Activated CD4-positive, alpha-beta memory T cell treated with anti-CD3 and anti-CD28 coated beads for 36 hours (primary cell): ENCODE measurements at places on chromosomes 6 and 20. TPM values are rescaled to one million over a fixed set of nuclear protein-coding genes. Genes with fewer than 3 reads are reported as not detected.

ADGRF5 gene
- not detected for total RNA-seq

- no peak for DNase-seq
Observed at GRCh38 chr20:23201658-23202057, 115.5 kb upstream of the CD93 start.

DNA sequence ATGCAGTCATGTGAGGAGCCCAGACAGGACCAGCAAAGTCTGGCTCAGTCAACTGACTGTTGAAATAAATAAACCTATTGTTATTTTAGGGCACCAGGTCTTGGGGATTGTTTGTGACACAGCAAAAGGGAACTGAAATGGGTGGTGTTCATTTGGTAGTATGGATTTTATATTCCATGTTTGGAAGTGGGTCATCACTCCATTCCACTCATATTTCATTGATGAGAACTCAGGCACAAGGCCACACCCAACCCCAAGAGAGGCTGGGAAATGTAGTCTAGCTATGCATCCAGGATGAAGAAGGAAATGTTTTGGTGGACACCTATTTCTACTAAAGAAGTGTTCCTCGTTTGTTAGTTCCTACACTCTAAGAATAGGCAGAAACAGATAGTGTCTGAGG is 64.9 kb upstream of the BTBD3 start:
- no peak for DNase-seq

DNA sequence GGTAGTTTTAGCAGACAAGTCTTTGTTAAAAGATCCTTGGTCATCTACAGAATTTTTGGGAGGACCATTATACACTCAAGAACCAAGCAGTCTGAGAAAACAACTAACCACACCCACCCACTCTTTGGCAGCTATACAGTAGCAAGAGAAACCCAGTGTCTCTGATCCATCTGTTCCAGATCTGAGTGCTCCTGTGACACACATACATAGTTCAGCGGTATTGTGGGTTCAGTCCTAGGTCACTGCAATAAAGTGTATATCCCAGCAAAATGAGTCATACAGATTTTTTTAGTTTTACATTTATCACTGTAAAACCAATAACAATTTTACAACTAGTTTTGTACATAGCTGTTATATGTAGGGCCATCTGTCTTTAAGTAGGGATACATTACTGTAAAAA is 47.4 kb upstream of the PAK5 start:
- DNase-seq, result no peak

IRAK1BP1 gene
- 2.4 TPM for total RNA-seq

EBF4 gene
- total RNA-seq, result 5.9 TPM

- DNase-seq, result no peak
Observed at GRCh38 chr20:23260181-23260840, 90.3 kb upstream of the NXT1 start.

- DNase-seq, result no peak
Observed at GRCh38 chr20:37257988-37258387, 3.6 kb downstream of the GHRH start.

PLN gene
- not detected for total RNA-seq

DDAH2 gene
- total RNA-seq, result 6.6 TPM

- DNase-seq, result no peak
Observed at GRCh38 chr6:77834591-77834996, 181.8 kb downstream of the MEI4 start.

GRCh38 chr6:30570740-30571074 is 535 bp upstream of the ABCF1 start:
- no peak for DNase-seq

- DNase-seq, result no peak
Observed at GRCh38 chr20:19079536-19080299, 132.7 kb upstream of the SLC24A3 start.

ZBTB12 gene
- 2.0 TPM for total RNA-seq

DNA sequence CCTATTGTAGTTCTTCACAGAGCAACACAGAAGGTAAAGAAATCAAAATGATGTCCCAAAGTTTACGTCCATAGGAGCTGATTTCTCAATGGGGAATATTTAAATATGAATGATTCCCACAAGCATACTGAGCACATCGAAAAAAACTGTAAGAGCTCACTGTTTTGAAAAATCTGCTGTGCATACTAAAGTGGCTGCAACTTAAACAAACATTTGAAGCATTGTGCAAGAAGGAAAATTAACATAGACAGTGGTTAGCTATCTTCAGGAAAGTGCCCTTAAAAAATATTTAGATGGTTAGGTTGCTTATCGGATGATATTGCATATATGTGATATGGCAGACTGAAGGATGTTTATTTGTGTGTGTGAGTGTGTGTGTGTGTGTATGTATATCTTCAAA is 747.6 kb downstream of the RFPL4B start:
- no peak for DNase-seq

KHDC1L gene
- total RNA-seq, result not detected

PTPN1 gene
- total RNA-seq, result 83.4 TPM

SCRT2 gene
- not detected for total RNA-seq

DNA sequence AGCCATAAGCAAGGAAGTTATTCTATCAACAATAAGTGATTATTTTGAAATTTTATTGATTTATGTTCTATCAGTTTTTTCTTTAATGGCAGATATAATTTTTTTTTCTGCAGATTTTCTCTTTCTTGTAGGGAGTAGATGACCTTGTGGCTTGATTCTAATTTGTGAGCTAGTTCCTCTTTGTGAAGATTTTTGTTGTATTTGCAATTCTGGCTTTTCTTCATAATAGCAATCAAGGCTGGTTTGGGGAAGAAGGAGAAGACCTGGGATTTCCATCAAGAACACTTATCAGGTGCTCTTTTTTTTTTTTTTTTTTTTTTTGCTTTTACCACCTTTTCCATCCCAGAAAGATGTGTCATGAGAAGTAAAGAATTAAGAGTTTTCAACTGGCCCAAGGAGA is 324.2 kb upstream of the MAN1A1 start:
- DNase-seq, result no peak

- DNase-seq, result no peak
Observed at GRCh38 chr6:101666256-101666655, 272.7 kb downstream of the GRIK2 start.

ULBP1 gene
- 1.8 TPM for total RNA-seq

GRCh38 chr6:34196116-34196832 is 40.4 kb upstream of the HMGA1 start:
- DNase-seq, result peak; percentile 91

GRCh38 chr20:60258255-60258863 is 300.1 kb downstream of the CDH26 start:
- no peak for DNase-seq

DNA sequence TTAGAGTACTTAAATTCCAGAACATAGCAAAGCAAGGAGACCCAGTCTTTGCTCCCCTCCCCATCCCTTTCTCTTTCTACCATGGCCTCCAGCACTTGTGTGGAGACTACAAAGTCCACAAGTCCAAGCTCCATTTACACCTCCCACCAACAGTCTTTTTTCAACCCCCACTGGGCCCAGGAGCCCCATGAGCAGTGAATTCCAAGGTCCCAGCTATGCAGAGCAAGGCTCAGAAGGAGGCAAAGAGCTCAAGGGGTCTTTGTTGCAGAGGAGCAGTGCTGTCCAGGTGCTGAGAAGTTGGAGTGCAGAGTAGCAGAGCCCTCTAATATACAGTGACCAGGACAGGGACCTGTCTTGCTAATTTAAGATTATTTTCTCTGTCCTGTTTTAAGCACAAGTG is 9.0 kb downstream of the PAK5 start:
- DNase-seq, result no peak

DNA sequence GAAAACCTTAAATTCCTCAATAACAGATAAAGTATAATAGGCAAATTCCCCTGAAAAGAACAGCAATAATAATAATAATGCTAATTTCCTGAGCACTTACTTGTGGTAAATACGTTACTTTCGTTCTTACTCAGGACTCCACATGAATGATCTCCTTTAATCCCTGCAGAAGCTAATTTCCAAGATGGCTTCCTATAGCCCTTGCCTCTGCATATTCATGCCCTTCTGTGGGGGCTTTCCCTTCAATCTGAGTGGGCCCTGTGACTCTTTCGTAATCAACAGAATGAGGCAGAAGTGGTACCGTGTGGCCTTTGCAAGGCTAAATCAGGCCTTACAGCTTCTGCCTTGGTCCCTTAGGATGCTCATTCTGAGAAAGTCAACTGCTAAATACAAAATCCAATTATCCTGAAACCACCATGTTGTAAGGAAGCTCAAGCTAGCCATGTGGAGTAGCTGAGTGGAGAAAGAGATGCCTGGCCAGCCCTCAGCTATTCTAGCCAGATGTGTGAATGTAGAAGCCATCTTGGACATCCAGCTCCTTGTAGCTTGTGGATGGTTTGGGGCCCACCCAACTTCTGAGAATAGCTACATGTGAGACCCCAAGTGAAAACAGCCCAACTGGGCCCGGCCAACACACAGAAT is 50.5 kb downstream of the MCUR1 start:
- DNase-seq, result peak; percentile 56

DNA sequence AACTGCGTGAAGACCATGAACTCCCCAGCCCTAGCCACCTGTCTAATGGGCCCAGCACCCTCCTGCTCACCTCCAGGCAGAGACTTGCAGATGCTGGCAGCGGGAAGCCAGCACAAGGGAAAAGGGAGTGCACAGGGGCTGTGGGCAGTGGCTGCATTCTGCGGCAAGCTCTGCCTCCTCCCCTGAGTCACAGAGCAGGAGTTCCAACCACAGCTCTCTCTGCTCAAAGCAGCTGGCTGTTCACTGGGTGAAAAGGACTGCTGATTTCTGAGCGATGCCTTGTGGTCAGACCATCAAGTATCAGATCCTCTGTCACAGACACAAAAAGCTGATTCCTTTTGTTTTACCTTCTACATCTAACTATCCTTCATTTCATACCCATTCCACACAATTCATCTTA is 10.5 kb downstream of the NKX2-2 start:
- peak; percentile 50 for DNase-seq
